ENCODE measurements at places on chromosomes 5 and 9. TPM values are rescaled to one million over a fixed set of nuclear protein-coding genes. Genes with fewer than 3 reads are reported as not detected.

- DNase-seq: no peak
These were observed 48.5 kb downstream of the LRRC70 start for GRCh38 chr5:62627121-62627520.

- DNase-seq: peak; percentile 73
These were observed 1737.2 kb downstream of the MAT2B start for GRCh38 chr5:165242646-165243045.

Gene KIF2A
- 44.8 TPM for total RNA-seq

GRCh38 chr9:112093870-112094216 lies 81.3 kb downstream of the SUSD1 start:
- DNase-seq: no peak

Gene INSL4
- total RNA-seq: not detected

DNA sequence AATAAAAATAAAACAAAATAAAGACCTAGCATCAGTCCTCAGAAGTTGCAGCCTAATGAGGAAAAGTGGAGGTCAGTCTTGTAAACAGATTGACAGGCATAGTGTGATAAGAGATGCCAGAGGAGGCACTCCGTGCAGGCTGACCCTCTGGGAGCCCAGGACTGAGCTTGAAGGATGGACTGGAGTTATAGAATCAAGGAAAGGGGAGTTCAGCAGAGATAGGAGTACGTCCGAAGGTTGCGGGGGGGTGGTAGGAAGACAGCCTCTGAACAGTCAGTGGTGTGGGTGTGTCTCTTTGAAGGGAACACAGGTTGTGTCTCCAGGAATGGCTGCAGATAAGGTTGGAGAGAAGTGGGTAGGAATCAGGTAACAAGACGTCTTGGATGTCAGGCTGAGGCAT lies 126.1 kb upstream of the CPEB4 start:
- DNase-seq: no peak

DNA sequence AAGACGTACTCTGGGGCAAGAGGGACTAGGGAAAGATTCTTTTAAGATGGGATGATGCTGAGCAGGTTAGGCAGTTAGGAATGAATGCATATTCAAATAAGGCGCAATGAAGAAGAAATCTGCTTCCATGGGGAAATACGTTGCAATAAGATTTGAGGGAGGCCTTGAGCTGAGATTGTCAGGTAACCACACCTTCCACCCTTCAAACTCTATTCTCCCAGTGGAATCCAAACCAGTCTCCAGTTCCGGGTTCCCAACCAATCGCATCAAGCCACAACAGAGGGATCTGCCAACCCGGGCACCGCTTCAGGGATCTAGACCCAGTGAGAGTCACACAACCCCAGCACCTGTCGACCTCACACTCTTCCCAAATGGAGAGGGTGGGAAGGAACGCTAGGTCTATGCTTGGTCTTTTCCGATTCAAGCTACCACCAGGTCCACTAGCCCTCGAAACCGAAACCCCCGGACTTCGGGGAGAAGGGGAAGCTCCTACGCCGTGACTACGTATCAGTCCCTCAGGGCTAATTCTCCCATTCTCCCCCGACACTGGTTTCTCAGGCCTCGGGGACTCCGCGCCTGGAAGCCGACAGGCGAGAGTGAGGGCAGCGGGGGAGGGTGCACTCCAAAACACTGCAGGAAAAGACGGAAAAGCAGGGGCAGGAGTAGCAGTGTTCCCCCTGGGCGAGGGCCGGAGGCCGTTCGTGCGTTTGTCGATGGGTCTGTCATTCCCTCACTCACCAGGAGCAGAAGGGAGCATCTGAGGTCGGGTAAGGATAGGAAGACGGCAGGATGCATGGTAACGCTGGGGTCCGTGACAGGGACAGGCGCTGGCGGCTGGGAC lies 534 bp downstream of the ERP44 start:
- DNase-seq: peak; percentile 67

GRCh38 chr9:34123682-34124081 lies 2.8 kb downstream of the DCAF12 start:
- DNase-seq: peak; percentile 16

Gene BARHL1
- total RNA-seq: not detected

GRCh38 chr5:150734579-150735384 lies 24.0 kb downstream of the DCTN4 start:
- DNase-seq: peak; percentile 6

- DNase-seq: no peak
These were observed 43.5 kb downstream of the HK3 start for GRCh38 chr5:176855598-176855997.

GRCh38 chr5:145872486-145872885 lies 328 bp downstream of the GRXCR2 start:
- DNase-seq: no peak

Gene MELK
- 9.8 TPM for total RNA-seq

- no peak for DNase-seq
These were observed 93.0 kb downstream of the MAMDC2 start for GRCh38 chr9:70136632-70137031.

Gene RGS7BP
- total RNA-seq: 2.2 TPM

DNA sequence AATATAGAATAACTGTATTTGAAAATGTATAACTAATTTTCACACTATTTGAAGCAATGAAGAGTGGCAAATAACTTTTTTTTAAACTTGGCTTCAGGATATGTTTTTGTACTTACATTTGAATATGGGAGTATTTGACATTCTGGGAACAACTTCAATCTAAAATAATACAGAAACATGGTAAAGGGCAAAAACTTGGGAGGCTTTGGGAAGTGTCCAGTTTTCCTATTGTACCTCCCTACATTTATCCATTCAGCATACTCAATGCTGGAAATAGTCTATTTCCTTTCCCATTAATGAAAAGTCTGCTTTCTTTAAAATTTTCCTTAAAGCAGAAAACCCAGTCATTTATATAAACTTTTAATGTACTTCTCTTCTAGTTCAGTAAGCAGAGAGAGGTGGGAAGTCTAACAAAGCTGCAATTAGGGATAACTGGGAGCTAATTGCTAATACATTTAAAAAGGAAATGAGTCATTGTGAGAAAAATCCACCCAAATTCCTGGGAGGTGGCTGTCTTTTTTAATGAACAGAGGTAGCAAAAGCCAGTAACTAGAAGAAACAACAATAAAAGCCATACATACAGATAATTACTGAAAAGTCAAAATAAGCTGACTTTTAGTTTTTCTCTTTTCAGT lies 128.8 kb downstream of the FBN2 start:
- peak; percentile 38 for DNase-seq

Gene PFN3
- not detected for total RNA-seq

DNA sequence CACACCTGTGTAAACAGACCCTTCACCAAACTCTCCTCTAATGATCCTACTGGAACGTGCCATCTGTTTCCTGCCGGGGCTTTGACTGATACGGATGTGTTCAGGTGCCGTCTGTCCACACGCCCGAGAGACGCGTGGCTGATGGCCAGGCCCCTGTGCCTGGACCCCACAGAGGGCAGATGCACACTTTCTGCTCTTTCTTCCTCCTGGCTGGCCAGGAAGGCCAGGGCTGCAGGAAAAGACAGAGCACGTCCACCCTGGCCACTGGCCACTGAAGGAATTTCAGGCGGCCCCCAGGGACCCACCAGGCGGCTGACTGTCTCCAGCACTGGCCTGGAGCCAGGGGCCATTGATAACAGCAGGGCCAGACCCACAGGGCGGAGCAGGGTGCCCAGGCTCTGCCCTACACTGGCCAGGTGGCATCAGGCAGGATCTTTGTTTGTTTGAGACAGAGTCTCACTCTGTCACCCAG lies 3.6 kb upstream of the ENG start:
- DNase-seq: no peak

Gene SLC36A2
- 3.1 TPM for total RNA-seq

GRCh38 chr5:106195679-106196474 lies 1474.9 kb downstream of the EFNA5 start:
- DNase-seq: no peak

DNA sequence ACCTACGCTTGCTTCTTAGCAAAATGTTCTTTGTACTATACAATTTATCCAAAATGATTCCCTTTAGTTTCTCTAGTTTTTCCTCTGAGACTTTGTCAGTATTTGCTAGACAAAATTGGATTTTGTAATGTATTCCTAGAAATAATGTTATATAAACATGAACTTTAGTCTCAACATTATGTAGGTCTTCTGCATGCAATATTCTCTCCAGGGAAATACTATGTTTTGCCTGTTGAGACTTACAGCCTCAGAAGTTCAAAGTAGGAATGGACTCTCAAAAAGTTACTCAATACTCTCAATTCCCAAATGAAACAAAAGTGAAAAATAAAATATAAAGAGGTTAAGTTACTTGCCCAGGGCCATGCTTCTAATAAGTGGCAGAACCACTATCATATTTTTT lies 24.8 kb upstream of the SMC2 start:
- no peak for DNase-seq

Gene VCAN
- 393 TPM for total RNA-seq

DNA sequence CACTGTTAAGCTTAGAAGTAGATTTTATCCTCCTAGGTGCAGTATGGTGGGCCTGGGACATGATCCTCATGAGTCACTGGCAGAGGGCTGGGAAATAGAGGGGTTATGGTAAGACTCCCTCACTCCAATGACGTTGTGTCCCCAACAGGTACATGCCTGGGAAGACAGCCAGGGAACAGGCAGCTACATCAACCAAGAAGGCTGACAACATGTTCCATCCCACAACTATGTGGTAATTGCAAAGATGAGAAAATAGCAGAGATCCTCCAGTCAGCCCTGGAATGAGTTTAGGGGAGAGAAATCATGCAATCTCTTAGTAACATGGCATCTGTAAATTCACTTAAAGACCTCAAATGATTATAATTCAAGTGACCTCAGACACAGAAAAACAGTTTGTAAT lies 114.4 kb upstream of the LIFR start:
- DNase-seq: no peak

GRCh38 chr5:127762412-127762811 lies 59.2 kb downstream of the CCDC192 start:
- no peak for DNase-seq

GRCh38 chr9:101510459-101510858 lies 23.2 kb upstream of the RNF20 start:
- DNase-seq: no peak

Gene GLDC
- total RNA-seq: 1.6 TPM

- DNase-seq: no peak
These were observed 329.3 kb upstream of the BRINP1 start for GRCh38 chr9:119698535-119698934.

Gene C5orf58
- not detected for total RNA-seq

- DNase-seq: peak; percentile 96
These were observed 101.1 kb upstream of the ZNF366 start for GRCh38 chr5:72608297-72608696.

DNA sequence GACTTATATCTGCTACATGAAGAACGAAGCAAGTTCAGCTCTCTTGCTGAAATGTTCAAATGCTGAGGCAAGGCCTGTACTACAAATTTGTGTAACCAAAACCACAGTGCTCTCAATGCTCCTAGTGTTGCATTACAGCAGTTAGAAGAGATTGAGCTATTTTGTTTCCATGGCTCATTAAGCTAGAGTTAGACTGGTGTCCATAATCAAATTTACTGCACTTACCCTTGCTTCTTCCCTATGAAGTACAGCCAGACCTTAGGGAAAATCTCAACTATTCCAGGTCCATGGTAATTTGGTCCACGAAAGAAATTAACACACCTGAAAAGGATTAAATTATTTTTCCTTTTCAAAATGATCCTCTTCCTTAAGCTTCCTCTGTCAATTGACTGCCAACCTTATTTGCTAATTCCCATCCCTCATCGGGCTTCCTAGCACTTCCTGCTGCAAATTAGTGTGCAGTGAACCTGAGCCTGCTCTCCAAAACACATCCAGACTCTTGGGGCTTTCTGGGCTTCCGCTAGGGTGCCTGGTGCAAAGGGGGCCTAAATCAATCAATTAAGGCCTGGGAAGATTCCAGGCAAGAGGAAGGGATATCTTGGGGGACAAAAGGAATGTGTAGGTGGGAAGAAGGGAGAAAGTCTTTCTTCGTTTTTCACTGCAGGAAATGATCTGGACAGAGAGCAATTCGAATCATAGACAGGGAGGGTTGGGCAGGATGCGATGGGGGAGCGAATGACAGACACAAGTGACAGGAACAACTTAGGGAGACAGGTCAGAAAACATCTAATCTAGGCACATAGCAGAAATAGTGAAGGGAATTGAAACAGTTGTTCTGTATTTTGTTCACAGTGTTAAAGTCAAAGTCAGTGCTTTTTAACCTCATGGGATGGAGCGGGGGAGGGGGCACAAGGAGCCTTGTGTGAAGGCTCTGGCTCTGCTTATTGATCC lies 542.4 kb downstream of the RAB3C start:
- peak; percentile 54 for DNase-seq
